NCI-H748 treated with DMSO at 0.1 percent for 48 hours (cell line): ENCODE measurements at places on chromosomes 2 and 18.

DNA sequence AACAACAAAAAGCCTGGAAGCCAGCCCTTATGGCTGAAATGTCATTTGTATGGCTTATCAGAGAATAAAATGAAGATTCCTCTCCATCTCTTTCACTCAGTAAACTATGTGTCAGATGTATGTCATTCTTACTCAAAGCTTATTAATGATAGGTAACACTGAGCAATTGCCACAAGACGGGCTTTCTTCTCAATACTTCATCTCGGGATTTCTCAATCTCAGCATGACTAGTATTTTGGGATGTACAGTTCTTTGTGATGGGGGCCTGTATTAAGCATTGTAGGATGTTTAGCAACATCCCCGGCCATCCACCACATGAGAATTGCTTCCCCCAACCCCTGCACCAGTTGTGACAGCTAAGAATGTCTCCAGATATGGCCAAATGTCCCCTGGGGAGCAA, 80.2 kb downstream of the MREG start:
- no peak for DNase-seq

DNA sequence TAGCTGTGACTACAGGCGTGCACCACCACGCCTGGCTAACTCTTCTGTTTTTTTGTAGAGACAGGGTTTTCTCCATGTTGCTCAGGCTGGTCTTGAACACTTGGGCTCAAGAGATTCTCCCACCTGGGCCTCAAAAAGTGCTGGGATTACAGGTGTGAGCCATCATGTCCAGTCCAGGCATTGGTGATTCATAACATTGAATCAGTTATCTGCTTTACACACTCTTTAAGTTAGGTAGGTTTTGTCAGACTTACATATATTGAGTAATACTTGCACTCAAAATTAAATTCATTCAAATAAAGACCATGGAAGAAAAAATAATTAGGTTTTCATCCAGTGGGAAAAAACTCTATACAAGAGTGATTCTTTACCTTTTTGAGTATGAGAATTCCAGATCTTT, 93.2 kb upstream of the XPO1 start:
- DNase-seq: no peak

- no peak for DNase-seq
Observed at GRCh38 chr2:138439733-138440132, 61.8 kb upstream of the SPOPL start.

DNA sequence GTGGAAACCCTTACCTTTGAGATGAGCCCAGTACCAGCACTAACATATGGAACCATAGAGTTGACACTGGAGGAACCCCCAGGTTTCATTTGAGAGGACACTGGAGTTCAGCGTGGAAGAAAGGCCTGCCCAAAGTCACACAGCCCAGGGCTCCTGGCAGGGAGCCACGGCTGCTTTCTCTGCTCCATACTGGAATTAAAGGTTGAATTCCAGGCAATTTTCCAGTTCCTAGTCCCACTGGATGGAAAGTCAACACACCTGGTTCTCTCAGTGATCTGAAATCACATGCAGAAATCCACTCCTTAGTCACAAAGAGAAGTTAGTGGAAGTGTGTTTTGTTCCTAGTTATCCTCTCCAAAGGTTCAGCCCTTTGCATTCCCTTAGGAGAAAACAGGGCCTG, 336.1 kb upstream of the SKOR2 start:
- DNase-seq: no peak

GRCh38 chr2:238235331-238235732, 4.5 kb downstream of the HES6 start:
- DNase-seq: no peak

DNA sequence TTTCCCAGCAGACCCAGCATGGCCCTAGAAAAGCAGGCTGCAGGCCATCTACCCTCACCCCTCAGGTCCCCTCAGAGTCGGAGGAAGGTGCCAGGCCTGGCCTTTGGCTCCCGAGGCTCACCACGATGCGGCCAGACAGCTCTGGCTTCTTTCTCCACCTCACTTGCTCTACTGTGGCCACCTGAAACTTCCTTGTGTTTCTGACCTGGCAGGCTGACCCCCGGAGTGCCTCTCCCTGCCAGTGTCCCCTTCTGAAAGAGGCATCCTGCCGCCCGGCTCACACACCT, 375.0 kb upstream of the HS6ST1 start:
- no peak for DNase-seq

DNA sequence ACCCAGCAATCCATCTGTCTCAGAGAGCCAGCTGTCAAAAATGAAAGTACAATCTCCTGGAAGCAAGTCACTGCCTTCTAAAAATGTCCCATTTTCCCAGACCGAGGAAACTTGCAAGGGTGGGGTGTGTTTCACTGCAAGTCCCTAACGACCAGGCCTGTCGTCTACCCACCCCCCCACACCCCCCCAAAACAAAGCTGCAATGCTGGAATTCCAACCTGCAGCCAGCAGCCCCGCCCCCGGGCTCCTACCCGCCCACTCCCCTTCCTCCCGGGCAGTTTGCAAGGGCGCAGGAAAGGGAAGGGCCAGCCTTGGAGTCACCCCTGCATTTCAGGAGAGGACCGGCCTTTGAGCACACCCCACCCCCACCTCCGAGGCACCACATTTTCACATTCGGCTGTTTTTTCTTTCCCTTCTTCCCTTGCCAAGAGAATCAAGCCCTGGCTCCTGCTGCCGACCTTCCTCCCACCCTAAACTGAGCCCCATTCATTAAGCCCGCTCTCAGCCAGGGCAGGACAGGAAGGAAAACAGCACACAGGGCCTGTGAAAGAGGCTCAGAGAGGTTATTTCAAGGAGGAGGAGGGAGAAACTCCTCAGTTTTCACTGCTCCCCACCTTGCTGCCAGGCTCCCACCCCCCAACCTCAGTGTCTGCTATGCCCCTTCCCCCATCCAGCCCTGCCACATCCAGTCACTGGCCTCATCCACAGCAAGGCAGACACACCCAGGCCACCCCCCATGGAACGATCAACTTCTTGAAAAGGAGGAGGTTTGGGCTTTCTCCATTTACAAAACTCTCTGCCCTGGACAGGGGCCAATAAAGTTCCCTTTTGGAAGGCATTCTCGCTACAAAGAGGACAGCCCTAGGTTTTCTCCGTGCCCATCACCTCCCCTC, 11.3 kb downstream of the SMAD7 start:
- DNase-seq: no peak

GRCh38 chr2:29596584-29596983, 324.8 kb downstream of the ALK start:
- no peak for DNase-seq

DNA sequence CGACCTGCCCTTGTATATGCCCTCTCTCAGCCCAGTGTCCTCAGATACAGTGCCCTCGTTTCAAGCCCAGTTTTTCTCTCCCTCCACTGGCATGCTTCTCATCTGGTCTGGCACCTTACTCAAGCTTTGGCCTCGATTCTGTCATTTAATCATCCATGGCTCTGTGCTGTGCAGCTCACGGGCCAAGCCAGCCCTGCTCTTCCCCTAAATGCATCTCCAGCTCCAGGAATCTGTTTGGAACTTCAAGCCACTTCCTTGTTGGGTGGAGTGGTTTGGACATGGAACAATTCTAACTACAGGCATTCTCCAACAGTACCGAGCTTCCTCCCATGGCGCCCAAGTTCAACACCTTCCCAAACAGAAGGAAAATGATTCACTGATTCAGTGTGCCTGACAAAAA, 76.7 kb upstream of the ZNF397 start:
- DNase-seq: no peak

DNA sequence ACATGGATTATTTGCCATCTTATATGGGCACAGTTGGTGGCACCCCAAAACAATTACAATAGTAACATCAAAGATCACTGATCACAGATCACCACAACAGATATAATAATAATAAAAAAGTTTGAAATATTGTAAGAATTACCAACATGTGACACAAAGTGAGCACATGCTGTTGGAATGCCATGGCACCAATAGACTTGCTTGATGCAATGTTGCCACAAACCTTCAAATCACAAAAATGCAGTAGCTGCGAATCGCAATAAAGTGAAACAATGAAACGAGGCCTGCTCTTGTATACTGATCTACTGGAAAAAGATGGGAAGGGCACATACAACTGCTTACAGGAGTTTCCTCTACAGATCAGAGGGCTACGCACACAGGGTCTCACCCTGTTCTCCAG, 32.2 kb upstream of the AMMECR1L start:
- DNase-seq: no peak

- no peak for DNase-seq
Observed at GRCh38 chr2:12416600-12416999, 300.1 kb upstream of the TRIB2 start.

DNA sequence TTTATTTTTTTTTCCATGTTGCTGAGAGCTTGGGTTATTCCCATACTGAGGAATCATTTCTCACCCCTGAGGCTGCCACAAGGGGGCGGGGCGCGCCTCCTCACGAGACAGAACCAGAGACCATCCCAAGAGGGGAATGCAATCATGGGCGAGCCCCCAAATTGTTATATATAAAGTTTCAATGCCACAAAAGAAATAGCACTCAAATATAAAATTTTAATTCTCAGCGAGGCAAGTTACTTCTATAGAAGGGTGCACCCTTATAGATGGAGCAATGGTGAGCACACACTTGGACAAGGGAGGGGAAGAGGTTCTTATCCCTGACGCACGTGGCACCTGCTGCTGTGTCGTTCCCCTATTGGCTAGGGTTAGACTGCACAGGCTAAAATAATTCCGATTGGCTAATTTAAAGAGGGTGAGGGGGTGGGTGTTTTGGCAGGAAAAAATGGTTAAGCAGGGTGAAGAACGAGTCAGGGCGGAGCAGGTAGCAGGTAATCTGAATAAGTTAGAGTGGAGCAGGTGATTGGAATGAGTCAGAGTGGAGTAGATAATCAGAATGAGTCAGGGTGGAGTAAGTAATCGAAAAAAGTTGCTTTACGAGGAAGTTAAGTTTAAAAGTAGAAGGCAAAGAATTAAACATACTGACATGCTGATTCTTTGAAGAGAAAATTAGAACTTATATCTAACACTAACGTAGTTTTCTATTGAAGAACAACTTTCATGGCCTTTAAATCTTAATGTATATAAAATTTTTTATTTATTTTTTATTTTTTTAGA, 177.5 kb downstream of the MTCL1 start:
- DNase-seq: no peak

GRCh38 chr2:878245-878930, 72.3 kb upstream of the SNTG2 start:
- no peak for DNase-seq

DNA sequence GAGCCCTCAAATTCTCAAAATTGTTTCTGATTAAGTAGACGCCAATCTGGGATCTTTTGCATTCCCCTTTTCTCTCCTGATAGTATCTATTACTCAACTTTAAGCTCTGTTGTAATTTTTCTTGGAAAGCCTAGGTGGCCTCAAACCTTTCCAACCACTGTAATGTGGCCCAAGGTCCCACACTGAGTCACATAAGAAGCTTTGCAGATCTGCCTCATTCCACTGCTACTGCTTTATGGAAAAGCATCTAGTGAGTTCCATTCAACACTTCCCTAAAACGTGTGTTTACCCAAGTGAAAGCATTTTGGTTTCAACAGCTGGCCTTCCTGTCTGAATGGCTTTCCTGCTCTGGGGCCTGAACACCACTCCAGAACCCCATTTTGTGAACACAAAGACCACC, 493.6 kb upstream of the SPHKAP start:
- no peak for DNase-seq
